ENCODE measurements at places on chromosomes 11 and 22.

- no peak for DNase-seq
These were observed 13.1 kb downstream of the LRRC32 start for GRCh38 chr11:76657187-76658170.

DNA sequence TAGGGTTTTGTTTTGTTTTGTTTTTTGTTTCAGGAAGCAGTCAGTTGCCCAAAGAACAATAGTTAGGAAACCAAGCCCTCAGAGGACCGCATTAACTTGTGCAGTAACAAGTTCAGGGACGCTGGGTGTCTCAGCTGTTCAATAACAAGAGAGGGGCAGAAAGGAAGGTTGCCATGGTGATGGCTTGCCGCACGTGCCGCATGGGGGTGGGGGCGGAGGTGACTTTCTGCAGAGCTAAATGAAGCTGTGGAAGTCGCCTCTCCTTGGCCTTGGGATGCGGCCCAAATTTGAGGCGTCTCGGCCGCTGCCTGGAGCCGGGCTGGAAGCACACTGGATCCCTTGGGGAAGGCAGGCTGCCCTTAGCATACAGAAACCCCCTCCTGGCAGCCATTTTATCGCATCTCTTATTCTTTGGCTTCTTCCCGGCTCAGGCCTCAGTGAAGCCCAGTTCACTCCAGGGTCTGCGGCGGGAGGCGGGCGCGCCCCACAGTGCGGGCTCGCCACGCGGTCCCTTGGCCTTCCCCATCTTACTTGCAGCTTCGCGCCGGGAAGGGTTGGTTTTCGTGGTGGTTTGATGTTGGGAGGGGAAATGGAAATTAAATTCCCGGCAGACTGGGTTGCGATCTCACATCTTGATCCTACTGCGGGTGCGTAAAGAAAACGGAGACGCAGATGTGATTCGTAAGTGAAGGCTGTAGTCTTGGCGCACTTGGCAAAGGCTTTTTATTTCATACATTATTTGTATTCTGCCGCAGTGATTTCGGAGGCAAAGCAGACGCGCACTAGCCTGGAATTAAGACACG is 94.3 kb downstream of the SLC17A6 start:
- no peak for DNase-seq

- no peak for DNase-seq
These were observed 665.4 kb upstream of the CCDC90B start for GRCh38 chr11:83951521-83951920.

DNA sequence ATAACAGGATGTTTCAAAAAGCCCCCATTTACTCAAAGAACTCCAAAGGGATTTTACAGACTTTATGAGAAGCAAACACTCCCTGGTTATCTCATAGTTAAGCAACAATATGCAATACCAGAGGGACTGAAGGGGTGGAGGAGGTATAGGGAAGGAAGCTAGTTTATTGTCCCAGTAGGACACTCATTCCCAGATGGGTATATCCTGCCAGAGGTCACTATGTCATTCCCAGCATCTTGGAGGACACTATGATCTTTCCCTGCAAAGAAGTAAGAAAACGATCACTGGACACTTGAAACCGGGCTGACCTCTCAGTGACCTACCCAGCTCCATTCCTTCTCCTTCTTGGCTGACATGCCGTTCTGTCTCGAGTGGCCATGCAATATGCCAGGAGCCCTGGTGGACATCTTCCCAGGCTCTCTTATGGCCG is 114.5 kb downstream of the NAT10 start:
- no peak for DNase-seq

DNA sequence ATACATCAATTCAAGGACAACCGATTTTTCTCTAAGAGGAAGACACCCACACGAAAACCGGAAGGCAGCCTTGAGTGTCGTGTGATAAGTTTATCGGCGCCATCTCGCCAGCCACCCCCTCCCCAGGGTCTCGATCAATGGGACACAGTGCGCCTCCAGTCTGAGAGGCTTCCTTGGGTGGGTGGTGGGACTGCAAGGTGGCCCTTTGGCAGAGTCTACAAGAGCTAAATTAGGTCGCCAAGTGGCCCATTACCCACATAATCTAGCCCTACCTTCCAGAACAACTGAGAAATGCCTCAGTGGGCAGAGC is 64.0 kb downstream of the CD6 start:
- DNase-seq: no peak
